ENCODE measurements at places on chromosomes 3 and 15.

GRCh38 chr15:48802257-48802656 lies 8.6 kb downstream of the CEP152 start:
- no peak for DNase-seq

DNA sequence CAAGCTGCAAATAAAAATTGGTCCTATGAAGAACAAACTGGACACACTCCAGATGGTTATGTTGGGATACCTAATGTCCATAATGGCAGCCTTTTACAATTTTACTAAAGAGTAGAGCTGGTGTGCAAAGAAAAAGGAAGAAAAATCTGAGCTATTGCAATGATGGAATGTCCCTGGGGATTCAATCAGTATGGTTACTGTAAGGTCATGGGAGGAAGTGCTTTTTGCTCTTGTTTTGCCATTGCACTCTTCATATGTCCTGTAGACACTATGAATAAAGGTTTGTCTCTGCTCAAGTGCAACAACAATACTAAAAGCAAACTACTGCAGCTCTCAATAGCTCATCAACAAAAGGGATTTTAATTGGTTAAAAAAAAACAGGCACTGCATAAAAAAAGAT lies 5.4 kb downstream of the PFN2 start:
- no peak for DNase-seq

DNA sequence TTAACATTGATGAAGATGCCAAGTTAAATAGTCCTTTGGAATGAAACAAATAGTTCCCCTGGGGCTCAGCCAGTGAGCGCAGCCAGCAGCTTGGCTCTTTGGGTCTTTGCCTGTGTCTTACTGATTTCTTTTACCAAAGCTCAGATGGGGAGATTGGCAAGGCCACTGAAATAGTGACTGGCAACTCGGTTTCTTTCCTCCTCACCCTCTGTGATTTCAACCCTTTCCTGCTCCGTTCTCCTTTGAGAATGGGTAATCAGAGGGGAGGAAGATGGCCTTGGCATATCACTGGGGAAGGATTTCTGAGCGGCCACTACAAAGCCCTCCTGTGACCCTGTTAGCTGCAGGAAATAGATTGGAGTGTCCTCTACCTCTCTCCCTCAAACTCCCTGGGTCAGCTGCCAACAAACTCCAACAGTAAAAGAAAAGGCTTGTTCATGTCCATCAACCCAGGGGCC lies 337.1 kb upstream of the LRRFIP2 start:
- DNase-seq: no peak

GRCh38 chr3:127734754-127735473 lies 62.2 kb downstream of the ABTB1 start:
- DNase-seq: peak; percentile 91

DNA sequence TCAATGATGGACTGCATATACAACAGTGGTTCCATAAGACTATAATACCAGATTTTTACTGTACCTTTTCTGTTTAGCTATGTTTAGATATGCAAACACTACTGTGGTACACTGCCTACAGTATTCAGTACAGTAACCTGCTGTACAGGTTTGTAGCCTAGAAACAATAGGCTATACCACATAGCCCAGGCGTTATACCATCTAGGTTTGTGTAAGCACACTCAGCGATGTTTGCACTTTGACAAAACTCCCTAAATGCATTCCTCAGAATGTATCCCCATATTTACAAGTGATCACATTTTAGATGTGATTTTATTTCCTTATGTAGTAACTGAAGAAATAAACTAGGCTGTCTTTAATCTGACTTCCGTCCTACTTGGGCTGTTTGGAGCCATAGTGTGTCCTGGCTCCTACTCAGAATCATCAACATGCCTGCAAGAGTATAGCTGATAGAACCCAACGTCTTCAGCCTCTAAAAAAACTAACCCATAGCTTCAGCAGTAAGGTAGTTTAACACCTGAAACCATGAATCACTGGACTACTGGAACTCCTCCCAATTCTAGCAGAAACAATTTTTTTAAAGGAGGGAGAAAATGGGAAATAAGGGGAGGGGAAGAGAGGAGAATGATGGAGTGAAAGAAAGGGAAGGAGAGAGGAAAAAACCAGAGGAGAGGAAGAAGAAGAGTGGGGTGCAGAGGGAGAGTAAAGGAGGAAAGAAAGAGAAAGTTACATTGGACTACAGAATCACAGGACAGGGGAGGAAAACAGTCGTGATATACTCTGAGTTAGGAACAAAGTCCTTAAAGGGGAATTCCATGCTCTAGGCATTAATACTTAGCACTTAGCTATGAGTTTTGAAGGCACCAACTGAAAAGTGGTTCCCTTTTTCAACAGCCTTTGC lies 67.7 kb upstream of the PLXND1 start:
- DNase-seq: no peak

DNA sequence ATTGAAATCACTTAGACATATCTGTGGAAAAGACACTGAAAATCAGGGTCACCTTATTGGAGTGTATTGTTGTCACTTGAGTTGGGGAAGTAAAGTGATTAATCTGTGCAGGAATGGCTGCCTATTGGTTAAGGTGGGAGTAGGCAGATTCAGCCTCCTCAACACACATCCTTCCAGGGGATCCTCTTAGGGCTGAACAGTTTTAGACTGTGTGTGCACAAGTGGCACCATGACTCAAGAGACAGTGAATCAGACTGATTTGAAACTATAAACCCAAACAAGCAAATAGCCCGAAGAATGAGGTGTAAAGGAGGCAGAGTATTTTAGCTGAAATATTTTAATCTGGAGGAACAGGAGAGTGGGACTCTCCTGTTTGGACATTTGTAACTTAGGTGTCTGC lies 4.9 kb downstream of the ABHD17C start:
- no peak for DNase-seq

DNA sequence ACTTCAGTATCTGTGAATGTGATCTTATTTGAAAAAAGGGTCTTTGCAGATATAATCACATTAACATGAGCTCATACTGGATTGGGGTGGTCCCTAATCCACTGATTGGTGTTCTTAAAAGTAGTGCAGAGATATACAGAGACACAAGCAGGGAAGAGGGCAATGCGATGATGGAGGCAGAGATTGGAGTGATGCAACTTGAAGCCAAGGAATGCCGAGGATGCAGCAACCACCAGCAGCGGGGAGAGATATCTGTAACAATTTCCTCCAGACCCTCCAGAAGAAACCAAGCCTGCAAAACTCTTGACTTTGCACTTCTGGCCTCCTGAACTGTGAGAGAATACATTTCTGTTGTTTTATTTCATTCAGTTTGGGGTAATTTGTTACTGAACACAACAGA lies 171.0 kb upstream of the MBNL1 start:
- no peak for DNase-seq

GRCh38 chr3:186178412-186178811 lies 69.5 kb upstream of the ETV5 start:
- DNase-seq: no peak

- DNase-seq: no peak
These were observed 202.1 kb downstream of the TP63 start for GRCh38 chr3:189833266-189833665.

GRCh38 chr3:194194051-194194756 lies 58.3 kb downstream of the HES1 start:
- no peak for DNase-seq

DNA sequence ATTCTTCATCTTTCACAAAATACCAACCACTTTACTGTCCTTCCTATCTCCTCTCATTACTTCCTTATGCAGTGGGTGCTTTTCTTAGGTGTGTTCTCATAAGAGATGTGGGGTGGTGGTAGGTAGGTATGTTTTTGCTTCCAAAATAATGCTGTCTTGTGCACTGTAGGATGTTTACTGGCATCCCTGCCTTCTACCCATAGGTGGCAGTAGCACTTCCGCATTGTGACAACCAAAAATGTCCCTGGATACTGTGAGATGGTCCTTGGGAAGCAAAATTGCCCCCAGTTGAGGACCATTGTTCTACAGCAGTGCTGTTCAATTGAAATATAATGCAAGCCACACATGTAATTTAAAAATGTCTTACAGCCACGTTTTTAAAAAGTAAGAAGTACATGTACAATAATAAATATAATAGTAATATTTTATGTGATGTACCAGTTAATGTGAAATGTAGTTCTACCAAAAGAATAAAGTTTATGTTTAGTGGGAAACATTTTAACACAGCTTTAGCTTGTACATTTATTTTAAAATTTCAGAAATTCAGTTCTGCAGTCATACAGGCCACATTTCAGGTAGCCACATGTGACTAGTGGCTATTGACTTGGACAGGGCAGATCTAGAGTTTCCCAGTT lies 75.2 kb downstream of the NEO1 start:
- DNase-seq: peak; percentile 7

- DNase-seq: no peak
These were observed 91.2 kb upstream of the PHLDB2 start for GRCh38 chr3:111767756-111768445.

DNA sequence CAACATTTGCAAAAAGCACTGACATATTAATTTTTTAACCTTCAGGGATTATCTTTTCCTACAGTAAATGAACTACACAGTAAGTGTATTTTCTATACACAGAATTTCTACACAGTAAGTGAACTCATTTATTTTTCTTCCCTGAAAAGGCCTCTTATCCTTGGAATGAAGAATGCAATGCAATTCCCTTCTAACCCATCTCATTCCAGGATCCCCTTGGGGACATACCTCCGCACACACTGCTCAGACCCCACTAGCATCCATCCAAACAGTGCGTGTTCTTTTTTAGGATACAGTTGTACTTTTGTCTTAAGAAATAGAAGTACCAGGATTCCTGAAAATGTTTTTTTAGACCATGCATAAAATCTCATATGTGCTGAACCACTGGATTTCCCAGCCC lies 152.8 kb downstream of the UACA start:
- no peak for DNase-seq

GRCh38 chr15:62498278-62498677 lies 333.2 kb upstream of the C2CD4B start:
- no peak for DNase-seq

- no peak for DNase-seq
These were observed 253.8 kb upstream of the COL8A1 start for GRCh38 chr3:99384596-99384995.

GRCh38 chr3:138202945-138203701 lies 16.0 kb downstream of the ARMC8 start:
- DNase-seq: no peak

DNA sequence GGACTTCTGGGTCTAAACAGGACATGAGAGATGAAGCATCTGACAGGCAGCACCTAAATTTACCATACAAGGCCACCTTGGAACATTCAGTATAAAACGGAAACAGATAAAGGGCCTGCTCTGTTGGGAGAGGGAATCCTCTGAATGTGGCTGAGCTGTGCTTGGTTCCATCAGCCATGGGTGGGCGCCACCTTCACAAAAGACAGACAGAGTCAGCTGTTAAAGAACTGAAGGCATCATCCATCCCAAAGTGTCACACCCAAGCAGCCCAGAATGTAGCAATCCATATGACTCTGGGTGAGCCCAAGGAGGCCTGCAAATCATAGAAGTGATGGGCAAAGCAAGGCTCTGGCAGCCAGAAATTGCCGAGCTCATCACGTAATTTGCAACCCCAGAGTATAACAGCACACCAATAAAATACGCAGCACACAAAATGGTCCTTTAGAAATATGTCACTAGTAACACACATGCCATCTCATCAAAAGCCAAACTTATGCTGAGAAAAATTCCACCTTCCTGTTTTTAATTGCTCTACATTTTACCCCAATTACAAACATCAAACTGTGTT lies 24.8 kb upstream of the RBP1 start:
- DNase-seq: no peak

DNA sequence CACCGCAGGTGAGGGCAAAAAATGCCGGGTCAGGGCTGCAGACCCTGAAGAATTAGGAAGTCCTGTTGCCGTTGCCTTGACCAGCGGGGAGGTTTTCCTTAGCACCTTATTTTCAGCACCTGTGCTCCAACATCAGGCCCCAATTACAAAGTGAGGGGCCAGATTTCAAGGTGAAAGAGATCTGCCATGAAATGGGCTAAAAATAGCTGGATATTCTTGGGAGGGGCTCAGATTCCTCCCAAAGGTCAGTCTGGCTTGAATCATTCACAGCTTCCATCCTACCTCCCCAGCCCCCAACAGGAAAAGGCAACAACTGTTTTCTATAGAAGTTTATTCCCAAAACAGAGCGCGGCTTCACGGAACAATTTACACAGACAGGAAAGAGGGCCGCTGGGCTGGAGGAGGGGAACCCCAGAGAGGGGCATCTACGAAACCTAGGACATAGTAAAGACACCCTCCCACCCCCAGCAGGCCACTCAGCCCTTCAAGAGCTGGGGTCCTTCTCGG lies 941 bp upstream of the SLC26A6 start:
- DNase-seq: no peak

- DNase-seq: no peak
These were observed 137.2 kb downstream of the RPL22L1 start for GRCh38 chr3:170732660-170733245.

DNA sequence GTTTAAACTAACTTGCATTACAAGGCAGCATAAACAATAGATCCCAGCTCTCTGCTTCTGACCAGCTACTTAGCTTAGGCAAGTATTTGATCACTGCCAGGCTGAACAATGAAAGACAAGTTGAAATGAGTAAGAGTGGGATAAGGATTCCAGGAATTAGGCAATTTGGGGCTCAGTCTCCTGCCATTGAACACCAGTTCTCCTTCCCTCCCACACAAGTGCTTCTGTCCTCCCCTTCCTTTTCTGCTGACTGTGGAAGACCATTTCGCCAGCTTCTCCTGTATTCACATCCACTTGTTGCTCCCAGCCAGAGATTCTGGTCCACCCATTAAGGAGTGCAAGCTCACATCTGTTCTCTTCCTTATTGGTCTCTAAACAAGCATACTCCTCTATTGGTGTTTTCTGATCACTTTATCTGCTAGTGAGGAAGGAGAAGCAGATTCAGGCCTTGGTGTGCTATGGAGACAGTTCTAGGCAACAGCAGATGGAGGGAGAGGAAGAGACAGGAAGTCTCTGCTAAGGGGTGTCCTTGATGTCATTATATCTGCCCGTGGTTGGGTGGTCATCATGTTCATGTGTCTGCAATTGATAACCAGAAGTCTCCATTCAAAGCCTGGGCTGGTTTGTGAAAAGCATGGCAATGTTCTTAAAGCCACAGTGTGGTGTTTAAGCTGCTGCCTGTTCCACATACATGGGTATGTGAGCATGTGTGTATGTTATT lies 121.5 kb downstream of the PLCL2 start:
- DNase-seq: no peak

- no peak for DNase-seq
These were observed 11.8 kb downstream of the GP5 start for GRCh38 chr3:194387276-194387675.

- DNase-seq: no peak
These were observed 885.2 kb upstream of the CFAP20DC start for GRCh38 chr3:59935025-59935424.

DNA sequence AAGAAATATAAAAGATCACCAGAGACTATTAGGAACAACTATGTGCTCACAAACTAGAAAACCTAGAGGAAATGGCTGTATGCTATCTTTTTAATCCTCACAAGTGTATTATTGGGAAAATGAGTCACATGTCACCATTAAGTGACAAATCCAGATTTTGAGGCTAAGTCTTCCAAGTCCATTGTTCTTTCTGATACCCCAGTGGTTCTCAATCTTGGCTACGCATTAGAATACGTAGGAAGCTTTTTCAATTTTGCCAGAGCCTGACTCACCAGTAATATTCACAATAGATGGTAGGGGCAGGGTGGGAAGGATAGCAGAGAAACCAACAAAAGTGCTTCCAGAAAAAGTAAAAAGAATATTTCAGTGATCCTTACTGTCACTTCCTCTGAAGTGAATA lies 117.0 kb downstream of the FILIP1L start:
- DNase-seq: no peak

GRCh38 chr15:60803059-60803458 lies 324.1 kb upstream of the ICE2 start:
- DNase-seq: no peak

- no peak for DNase-seq
These were observed 805.5 kb downstream of the IGSF11 start for GRCh38 chr3:118229196-118229595.

GRCh38 chr3:69085168-69085832 lies 563 bp downstream of the ARL6IP5 start:
- no peak for DNase-seq

Measured in HS-27A (cell line).